AG08396 (cell line): ENCODE measurements at places on chromosomes 7 and 10.

DNA sequence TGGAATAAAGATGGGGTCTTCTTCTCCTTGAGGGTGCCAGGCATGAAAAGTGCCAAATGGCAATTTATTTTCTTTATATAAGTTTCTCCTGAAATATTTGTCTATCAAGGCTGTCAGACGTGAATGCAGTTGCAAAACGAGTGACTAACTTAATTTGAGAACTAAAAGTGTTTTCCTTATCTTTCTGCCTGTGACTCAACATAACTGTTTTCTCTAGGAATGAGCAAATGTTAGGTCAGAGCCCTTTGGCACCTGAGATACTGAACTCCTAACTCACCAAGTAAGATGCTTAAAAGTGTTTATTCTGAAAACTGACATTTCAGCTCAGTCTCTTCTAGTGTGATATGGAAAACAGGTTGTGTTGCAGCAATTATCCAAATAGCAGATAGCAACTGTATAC lies 197.0 kb downstream of the STK31 start:
- DNase-seq = no peak

DNA sequence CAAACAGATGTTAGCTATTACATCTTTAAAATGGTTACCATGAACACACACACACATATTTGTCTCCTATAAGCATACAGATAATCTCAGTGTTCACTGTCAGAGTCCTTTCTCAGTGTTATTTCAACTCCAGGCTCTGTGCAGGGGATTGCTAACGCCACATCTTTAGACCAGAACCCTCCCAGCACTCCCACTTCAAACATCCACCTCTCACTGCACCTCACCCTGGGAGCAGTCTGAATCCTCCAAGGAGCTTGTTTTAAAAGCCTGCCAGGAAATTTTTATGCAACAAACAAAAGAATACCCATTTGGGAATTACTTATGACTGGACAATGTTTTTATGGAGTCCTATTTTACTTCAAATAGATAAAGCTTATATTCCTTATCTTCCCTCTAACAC lies 107.4 kb downstream of the PARD3 start:
- no peak for DNase-seq

GRCh38 chr7:44565097-44565794 lies 8.5 kb downstream of the DDX56 start:
- DNase-seq = peak; percentile 74

- no peak for DNase-seq
Observed at GRCh38 chr7:143131781-143132180, at the start of gene PIP. Gene PIP, plus strand, starts transcription at chr7:143132077. Its CDS starts 40 bp downstream, at chr7:143132117.

GRCh38 chr7:157022681-157023588 lies 12.5 kb upstream of the MNX1 start:
- no peak for DNase-seq
